Inflammatory macrophage treated with lipopolysaccharide for 4 hours (primary cell): ENCODE measurements at places on chromosomes 2 and 18.

GRCh38 chr2:56871644-56872043 lies 687.9 kb downstream of the CCDC85A start:
- DNase-seq, result no peak

GRCh38 chr2:72115110-72116080 lies 32.3 kb downstream of the CYP26B1 start:
- DNase-seq, result no peak

DNA sequence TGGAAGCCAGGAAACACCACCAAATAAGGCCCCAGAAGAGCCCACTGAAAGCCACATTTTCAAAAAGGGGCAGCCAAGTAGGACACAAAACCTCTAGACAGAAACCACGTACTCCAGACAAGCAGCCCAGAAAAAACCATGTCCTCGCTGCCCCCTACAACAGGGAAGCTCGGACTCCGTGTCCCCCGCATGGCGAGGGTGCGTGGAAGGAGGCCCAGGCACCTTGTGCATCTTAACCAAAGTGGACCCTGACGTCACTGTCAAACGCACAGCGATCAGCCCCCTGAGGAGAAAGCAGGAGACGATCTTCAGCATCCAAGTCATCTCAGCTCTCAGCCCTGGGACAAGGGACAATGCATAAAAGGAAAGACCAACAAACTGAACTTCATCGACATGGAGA lies 168.4 kb downstream of the EIPR1 start:
- DNase-seq, result no peak

- DNase-seq, result no peak
Observed at GRCh38 chr2:3291750-3292149, 85.9 kb downstream of the EIPR1 start.

GRCh38 chr2:47639467-47639866 lies 143.5 kb upstream of the MSH6 start:
- DNase-seq, result no peak

DNA sequence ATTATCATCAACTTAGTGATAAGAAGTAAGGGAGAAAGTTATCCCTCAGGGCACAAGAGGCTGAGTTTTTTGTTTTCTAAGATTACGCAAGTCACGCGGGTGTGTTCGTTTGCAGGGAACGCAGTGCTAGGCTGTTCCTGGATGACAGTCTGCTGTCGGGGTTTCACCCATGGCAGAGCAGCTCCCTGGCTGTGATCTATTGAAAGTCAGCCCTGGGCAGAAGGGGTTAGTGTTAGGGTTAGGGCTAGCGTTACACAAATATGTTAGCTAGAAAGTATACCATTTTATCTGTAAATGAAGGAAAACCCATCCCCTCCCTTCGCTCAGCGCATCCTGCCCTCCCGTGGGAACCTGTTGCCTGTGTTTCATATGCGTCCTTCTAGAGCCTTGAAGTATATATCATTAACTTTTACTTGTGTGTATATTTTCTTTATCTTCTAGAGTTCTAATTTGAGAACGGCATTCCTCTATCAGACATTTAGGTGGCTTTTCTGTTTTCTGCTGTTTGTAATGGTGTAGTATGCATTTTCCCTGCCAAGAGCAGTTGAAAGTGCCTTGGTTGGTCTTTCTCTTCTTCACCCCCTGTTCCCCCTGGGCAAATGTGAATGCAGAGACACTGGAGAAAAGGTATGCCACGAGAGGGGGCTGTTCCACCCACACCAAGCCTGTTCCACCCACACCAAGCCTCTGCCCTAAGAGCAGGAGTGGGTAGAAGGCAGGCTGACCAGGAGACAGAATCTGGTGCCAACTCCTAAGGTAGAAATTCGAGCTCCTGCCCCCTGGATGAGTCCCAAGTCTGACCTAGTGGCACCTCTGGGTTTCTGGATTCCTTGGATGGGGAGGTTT lies 47.0 kb downstream of the ARMC9 start:
- DNase-seq, result peak; percentile 13

- DNase-seq, result peak; percentile 11
Observed at GRCh38 chr18:79245517-79246001, 150.2 kb upstream of the NFATC1 start.

DNA sequence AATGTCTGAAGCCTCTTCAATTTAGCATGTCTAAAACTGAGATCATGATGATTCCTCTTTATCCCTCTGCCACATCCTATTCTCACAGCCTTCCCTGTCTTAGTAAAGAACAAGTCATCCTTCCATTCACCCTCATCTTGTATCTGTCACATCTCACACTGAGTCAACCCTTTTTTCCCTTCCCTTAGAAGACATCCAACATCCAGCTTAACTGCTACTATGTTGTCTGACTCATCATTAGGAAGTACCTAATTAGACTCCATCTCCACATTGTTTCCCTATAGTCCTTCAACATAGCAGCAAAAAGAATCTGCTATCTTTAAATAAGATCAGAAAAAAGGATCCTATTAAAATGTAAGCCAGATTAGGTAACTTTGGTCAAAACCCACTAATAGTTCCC lies 85.2 kb upstream of the GRB14 start:
- no peak for DNase-seq

DNA sequence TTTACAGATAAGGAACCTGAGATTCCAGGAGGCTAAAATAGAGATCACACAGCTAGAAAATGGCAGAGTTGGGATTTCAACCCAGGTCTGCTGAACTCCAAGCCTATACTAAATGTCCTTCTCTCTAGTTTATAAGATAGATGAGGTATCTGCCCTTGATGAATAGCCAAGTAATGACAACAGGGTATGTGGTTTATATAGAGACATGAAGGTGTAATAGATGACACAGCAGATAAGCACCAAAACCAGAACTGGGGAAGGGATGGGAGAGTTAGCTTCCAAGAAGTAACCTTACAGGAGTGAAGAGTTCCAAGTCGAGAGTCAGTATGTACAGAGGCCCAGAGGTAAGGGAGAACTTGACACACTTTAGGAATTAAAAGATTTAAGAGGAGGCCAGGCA lies 104.7 kb upstream of the UBXN4 start:
- no peak for DNase-seq

DNA sequence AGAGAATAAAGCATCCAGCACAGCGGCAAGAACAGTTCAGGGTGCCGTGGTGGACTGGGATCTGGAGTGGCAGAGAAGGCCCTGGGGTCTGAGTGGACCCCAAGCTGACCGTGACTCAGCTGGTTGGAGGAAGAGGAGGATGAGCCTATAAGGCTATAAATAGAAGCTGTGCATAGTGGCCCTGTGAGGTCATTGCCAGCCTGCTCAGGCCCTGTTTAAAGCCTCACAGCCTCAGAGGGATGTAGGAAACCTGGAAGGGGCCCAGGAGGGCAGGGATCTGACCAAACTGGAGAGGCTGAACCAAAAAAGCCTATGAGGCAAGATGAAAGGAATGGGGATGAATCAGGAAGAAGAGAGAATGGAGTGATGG lies 11.3 kb upstream of the DES start:
- DNase-seq, result no peak

- DNase-seq, result no peak
Observed at GRCh38 chr2:67839668-67840067, 223.1 kb downstream of the C1D start.

DNA sequence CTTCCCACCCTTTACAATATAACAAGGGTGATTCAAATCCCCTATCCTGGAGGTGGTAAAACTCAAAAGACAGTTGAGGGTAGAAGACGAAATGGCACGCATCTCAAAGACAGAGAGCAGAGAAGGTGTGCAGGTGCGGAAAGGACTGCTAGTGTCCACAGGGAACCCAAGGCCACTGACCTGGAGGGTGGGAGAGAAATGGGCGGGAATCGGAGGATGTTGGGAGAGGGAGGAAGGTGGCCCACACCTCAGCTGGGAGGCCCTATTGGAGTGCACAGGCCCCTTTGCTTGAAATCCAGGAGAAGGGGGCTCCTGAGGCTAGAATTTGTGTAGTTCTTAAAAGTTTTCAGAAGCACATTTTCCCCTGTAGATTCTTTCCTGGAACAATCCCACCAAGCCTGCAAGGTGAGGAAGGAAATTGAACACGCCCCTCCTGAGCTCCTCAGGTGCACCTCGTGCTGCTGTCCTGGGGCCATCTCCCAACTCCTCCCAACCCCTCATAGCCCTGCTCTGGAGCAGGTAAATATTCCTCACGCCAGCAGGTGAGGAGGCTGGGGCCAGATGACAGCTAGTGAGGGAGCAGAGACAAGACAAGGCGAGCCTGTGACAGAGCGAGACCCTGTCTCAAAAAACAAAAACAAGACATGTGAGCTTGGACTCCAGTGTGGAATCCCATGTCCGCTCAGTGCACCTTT lies 99.3 kb downstream of the MCFD2 start:
- no peak for DNase-seq

DNA sequence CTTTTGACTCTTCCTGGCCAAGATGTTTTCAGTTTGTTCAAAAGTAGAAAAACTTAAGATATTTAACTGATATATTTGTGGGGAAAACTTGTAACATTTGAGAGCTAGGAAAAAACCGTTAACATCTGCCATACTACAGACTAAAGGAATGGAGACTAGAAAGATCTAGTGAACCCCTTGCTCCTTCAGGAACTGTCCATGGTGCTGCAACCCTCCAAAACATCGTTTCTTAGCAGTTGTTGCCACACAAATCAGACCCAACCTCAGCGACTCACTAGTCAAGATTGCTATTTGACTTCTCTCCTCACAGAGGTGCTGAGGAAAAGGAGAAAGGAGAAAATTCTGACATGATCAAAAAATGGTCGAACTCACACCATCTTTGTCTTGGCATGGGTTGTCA lies 393.8 kb upstream of the LYPD1 start:
- no peak for DNase-seq

GRCh38 chr2:114076961-114077360 lies 187.1 kb downstream of the ACTR3 start:
- no peak for DNase-seq

DNA sequence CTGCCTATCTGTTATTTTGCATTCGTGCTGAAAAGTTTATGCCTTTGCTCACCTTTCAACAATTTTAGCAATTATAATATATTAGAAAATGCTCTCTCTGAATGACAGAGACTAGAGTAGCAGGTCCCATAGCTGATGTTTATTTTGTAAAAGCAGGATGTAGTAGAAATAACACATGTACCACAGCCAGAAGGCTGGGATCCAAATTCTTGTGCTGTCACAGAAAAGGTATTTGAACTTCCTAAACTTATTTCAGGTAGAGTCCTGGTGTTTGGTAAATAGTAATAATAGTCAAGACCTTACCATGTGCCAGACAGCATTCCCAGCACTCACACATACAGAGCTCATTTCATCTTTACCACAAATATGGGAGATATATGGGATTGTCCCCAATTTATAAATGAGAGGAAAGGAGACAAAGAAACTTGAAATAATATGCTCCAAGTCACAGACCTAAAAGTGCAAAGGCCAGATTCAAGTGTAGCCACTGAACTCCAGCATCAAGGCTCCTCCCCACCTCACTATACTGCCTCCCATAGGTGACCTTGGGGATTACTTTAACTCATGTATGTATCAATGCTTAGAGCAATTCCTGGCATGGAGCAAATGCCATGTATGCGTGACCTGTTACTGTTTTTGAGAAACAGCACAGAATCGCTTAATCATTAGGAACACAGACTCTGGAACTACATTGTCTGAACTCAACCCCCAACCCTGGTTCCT lies 284.7 kb upstream of the RAB12 start:
- no peak for DNase-seq

- DNase-seq, result no peak
Observed at GRCh38 chr2:32937602-32938448, 8.9 kb upstream of the LTBP1 start.

GRCh38 chr2:29834624-29835023 lies 86.8 kb downstream of the ALK start:
- DNase-seq, result no peak

DNA sequence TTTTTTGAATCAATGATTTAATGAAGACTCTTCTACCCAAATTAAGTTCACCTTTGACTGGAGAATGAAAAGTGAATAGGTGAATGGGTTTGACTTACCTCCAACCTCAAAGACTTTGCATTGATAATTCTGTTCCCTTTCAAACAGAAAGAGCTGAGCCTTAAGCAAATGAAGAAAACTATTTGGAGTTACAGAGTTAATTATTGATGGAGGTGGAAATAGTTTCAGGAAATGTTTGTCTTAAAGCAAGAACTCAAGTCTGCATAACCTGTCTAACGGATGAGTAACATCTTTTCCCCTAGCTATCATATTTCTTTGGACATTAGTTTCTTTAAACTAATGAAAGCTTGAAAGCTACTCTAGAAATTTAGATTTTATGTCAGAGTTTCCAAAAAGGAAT lies 166.5 kb downstream of the CERS6 start:
- no peak for DNase-seq

DNA sequence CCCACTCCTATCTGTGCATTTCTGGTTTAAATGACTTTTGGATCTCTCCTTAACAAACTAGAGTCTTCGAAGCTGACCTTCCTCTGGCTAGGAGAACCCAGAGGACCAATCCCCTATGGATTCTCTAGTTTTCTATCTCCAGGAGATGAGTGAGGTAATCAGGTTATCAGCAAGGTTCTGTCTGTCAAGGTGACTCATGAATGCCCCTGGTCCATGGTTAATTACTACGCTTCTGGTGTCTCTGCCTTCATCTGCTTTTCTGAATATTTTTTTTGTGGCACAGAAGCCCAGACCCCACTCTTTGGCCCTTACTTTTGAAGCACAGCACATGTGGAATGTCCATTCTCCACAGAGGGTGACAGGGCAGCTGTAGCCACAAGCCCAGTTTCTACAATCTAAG lies 897.9 kb upstream of the KLHL29 start:
- no peak for DNase-seq

DNA sequence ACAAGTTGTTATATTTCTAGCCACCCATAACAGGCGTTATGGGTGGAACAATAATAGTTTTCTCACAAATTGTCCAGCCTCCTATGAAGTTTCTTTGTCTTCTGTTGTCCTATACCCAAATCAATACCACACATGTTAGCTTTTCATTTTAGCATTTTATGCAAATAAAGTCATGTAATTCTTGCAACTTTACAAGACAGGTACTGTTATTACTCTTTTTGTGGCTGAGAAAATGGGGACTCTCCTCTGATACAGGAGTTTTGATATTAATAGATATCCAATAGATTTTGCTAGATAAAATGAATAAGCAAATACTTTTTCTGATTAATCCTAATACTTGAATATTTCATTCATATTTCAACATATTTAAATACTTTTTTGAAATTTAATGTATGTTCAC lies 151.0 kb downstream of the PMAIP1 start:
- no peak for DNase-seq

GRCh38 chr2:239985356-239985755 lies 39.8 kb downstream of the NDUFA10 start:
- no peak for DNase-seq

- DNase-seq, result no peak
Observed at GRCh38 chr2:190578158-190579057, 43.9 kb upstream of the NEMP2 start.

GRCh38 chr2:101897301-101897700 lies 94.5 kb upstream of the IL1R2 start:
- DNase-seq, result no peak
